ENCODE measurements at places on chromosomes 16 and 17. TPM values are rescaled to one million over a fixed set of nuclear protein-coding genes. Genes with fewer than 3 reads are reported as not detected.

Gene GP2
- total RNA-seq: not detected

Gene ZNF469
- 11.5 TPM for total RNA-seq

Gene BAHCC1
- total RNA-seq: 18.2 TPM

Gene SKAP1
- not detected for total RNA-seq

Gene TEDC2
- total RNA-seq: 18.3 TPM

Gene KRT27
- total RNA-seq: not detected

Gene CD300LG
- total RNA-seq: not detected

Gene CCDC92B
- total RNA-seq: 0.21 TPM

Gene CUEDC1
- 49.2 TPM for total RNA-seq

Gene PRPSAP1
- total RNA-seq: 57.8 TPM

Gene ANKS4B
- total RNA-seq: 0.08 TPM

Gene IGFALS
- total RNA-seq: not detected

Gene GAS2L2
- total RNA-seq: 0.09 TPM

Gene GPR139
- not detected for total RNA-seq

Gene TNS4
- 86.7 TPM for total RNA-seq

Gene UTS2R
- not detected for total RNA-seq

Gene C1QTNF8
- not detected for total RNA-seq

Gene TBC1D3G
- total RNA-seq: not detected

Gene HAS3
- total RNA-seq: 38.6 TPM

Gene IKZF3
- not detected for total RNA-seq

Gene CNGB1
- 0.07 TPM for total RNA-seq

Gene DLX3
- total RNA-seq: 0.19 TPM

Gene TBX4
- 0.09 TPM for total RNA-seq

Gene CCDC200
- not detected for total RNA-seq

Gene CDH8
- 0.38 TPM for total RNA-seq

Gene DNASE1L2
- 1.7 TPM for total RNA-seq

Gene HOXB1
- total RNA-seq: not detected

Gene TRIM72
- total RNA-seq: 0.02 TPM

Gene ACSM5
- total RNA-seq: not detected

Gene PHOSPHO1
- 0.97 TPM for total RNA-seq

Gene MYO15A
- total RNA-seq: 0.14 TPM

Gene SLC4A1
- total RNA-seq: not detected

Gene CD300LB
- not detected for total RNA-seq

Gene SMIM36
- total RNA-seq: not detected

Gene TADA2A
- total RNA-seq: 14.2 TPM

Gene PYY
- total RNA-seq: not detected

Gene CSH1
- not detected for total RNA-seq

Gene COG1
- 20.6 TPM for total RNA-seq

Gene PRAC1
- total RNA-seq: not detected

Gene TM4SF5
- 0.55 TPM for total RNA-seq

All from A549 treated with CpdA at 1 μM for 4 hours (cell line).